G401 (cell line): ENCODE measurements at places on chromosomes 13 and 19.

DNA sequence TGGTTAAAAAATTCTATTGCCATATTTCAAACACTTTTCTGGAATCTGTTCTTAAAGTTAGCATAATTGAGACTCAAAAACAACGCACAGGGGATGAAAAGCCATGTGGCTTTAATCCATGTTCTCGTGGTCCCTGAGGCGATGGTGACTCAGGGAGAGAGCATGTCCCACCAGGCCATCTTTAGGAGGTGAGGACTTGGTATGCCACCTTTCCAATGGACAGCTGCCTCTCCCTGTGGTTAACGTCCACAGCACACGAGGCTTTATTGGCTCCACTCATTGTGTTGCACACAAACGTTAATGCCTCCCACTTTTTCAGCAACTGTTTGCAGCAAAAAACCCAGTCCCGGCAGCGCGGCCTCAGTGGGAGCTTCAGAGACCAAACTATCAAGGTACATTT is 51.4 kb downstream of the EFNB2 start:
- DNase-seq, result no peak

DNA sequence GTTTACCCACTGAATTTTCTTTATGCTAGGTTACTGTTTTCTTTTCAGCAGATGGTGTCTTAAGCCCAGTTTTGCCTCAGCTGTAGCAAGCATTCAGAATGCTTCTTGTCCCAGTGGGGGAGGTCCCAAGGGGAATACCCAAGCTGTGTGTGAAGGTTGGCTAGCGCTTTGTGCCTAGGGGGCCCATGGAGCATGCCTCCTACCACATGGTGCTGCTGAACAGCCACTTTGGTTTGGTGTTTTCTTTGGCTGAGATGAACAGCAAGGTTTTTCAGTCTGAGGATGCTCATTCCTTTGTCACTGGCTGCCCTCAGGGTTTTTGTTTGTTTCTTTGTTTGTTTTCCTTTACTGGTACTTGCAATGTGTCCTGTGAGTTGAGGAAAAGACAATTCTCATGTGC is 99.0 kb downstream of the PCDH20 start:
- no peak for DNase-seq

DNA sequence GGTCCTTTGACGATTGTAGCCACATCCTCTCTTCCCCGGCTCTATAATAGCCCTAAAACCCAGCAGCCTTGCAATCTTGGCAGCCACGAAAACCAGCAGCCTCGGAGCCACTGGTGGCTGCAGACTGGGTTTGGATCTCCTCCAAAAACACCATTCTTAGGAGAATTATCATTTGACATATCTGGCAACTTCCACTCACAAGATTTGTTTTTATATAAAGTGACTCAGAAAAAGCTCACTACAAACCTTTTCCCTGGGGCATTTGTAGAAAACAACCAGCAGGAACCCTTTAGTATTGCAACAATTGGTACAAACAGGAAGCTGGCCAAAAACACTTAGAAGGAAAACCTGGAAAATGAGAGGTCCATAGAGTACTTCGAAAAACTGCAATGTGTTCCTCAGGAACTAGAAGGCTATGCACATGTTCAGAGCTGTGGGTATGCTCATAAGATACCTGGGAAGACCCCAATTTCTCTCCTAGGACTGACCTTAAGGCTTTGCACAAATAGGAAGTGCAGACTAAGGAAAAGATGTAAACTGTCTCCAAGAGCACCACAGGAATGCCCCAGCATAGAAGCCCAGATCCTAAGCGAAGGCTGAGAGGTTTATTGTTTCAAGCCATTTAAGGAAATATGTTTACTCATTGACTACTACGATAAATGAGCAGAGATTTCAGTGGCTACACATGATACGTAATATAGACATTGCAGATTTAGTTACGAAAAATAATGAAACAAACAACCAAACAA is 71.2 kb downstream of the MYO16 start:
- DNase-seq, result no peak

- no peak for DNase-seq
Observed at GRCh38 chr13:23629566-23630272, 59.5 kb downstream of the TNFRSF19 start.
